ENCODE measurements at places on chromosomes 13 and 19. TPM values are rescaled to one million over a fixed set of nuclear protein-coding genes. Genes with fewer than 3 reads are reported as not detected.

DNA sequence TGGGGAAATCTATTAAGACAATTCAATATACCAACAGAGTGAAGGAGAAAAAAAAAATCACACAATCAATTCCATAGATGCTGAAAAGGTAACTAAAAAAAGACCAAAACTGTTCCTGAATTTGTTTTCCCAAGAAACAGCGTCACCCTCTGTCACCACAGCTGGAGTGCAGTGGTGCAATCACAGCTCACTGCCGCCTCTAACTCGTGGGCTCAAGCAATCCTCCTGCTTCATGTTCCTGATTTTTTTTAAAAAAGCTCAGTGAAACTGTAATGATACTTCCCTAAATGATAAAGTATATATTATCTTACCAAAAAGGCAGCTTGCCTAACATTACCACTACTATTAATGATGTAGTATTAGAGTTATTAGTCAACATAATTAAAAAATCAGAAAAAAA lies 19.6 kb upstream of the ZFP14 start:
- no peak for DNase-seq

DNA sequence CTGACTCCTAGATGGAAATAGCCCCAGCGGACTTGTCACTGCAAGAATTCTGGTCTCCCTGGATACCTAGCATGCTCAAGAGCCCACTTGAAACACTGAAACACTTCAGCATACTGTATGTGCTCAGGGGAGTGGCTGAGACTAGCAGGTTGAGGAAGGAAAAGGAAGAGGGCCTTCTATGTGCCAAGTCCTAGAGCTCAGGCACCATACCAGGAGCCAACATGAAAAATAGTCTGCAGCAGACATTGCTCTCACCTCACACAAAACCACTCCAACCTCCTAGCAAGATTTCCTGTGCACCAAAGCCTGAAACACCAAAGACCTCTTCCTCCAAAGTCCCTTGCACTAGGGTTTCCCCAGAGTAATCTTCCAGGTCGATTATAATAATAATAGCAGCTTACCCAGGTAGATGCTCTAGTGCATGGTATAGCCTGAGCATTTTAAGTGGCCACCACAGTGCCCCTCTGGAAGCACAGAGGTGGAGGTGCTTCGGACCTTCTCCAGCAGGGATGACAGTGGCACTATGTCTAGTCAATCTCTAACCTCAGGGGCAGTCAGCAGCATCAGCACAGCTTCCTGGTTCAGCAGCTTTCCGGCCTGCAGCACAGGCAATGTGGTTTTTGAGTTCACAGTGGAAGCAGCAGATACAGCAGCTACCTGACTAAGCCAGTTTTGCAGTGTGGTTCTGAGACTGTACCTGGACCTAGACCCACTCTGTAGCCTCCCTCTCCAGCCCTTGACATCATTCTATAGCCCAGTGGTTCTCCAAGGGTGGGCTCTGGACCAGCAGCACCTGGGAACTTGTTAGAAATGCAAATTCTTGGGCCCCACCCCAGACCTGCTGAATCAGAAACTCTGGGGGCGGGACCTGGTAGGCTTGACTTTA lies 45.6 kb upstream of the UBE2L5 start:
- DNase-seq = no peak

- DNase-seq = no peak
Measured at GRCh38 chr19:6185835-6186834, 50.7 kb downstream of the ACSBG2 start.

DNA sequence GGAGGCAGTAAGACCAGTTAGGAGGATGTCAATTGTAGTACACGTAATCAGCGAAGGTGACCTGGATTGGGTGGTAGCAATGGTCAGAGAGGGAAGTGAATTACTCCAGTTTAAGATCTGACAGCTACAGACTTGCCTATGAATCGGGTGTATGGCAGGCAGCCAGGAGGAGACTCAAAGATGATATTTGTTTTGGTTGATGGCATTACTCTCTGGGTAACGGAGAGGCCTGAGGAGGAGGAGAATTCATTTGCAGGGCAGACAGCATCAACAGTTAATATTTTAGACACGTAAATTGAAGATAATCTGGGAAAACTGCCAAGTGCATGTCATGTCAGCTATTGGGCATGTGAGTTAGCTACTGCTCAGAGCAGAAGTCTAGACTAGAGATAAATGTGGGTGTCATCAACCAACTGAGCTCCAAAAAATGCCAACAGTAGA lies 109.2 kb downstream of the SGCG start:
- no peak for DNase-seq

- DNase-seq = no peak
Measured at GRCh38 chr19:33860312-33861090, 63.8 kb downstream of the KCTD15 start.

- DNase-seq = no peak
Measured at GRCh38 chr13:113075711-113076110, 29.9 kb upstream of the F7 start.

DNA sequence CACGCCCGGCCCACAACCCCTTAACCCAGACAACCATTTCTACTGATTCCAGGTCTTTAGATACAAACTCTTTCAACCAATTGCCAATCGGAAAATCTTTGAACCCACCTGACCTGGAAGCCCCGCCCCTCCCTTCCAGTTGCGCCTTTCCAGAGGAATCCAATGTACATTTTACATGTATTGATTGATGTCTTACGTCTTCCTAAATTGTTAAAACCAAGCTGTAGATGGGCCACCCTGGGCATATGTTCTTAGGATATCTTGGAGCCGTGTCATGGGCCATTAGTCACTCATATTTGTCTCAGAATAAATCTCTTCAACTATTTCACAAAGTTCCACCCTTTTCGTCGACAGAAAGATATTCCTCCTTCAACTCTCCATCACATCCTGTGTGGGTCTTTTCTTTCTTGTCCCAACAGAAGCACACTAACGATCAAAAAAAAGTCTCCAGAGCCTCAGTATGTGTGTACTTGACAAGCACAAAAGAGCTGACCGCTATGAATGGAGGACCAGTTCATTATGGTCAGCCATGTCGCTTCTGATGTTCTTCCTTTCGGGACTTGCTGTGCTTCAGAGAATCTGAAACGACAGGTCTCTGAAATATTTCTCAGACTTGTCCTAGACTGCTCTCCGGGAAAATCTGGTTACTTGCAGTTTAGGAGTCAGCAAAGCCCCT lies 601 bp upstream of the ZNF749 start:
- DNase-seq = no peak

GSX1 gene
- total RNA-seq = not detected

ADGRE2 gene
- total RNA-seq = 0.38 TPM

DKKL1 gene
- total RNA-seq = 0.13 TPM

FCHO1 gene
- 0.63 TPM for total RNA-seq

MEIOSIN gene
- total RNA-seq = not detected

CGB5 gene
- not detected for total RNA-seq
